Psoas muscle (tissue), 8 donors: ENCODE measurements at places on chromosomes 5 and 9. TPM values are rescaled to one million over a fixed set of nuclear protein-coding genes. Genes with fewer than 3 reads are reported as not detected.

The NUP155 gene
- 2.9 TPM for polyA plus RNA-seq

- DNase-seq, result no peak
These were observed 117.0 kb upstream of the GNA14 start for GRCh38 chr9:77764894-77765780.

DNA sequence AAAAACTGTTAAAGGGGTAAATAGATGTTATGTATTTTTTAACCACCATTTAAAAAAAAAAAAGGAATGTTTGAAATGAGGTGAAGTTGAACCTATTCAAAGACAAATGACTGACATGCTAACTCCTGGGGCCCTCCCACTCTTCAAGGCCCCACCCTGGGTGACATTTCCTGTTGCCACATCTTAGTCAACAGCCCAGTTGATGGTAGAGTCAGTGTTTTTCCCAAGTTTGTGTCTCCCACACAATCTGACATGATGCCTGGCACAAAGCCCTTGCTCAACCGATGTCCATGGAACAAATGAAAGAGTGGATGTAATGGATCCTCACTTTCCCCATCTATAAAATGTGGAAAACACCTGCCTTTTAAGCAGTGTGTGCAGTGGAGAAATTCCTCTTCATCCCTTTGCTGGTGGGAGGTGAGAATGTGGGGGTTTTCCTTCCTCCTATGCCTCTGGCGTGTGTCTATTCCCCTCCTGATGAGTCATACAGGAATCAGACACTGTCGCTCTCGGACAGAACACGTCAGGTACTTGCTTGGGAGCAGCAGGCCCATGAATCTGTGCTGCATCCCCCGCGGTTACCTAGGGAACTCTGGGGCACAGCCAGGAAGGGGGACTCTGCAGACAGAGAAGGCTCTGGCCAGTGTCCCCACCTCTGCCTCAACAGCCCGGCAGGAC lies 13.7 kb upstream of the ADRA1B start:
- DNase-seq, result no peak

DNA sequence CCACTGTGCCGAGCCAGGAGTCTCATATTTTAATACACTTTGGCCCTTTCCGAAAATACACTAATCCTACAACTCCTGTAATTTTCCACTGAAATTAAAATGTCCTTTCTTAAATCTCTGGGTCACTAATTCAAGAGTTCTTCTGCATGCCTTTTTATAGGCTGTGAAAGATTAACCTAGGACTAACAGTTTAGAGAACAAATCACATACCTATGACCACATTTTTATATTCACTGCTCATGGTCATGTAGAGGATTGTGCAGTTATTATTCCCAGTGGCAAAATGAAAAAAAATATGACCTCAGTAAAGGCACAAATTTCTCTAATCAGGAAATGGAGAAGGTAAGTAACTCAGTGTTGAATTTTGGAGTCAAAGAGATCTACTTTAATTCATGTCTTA lies 33.4 kb downstream of the SLCO4C1 start:
- DNase-seq, result no peak

DNA sequence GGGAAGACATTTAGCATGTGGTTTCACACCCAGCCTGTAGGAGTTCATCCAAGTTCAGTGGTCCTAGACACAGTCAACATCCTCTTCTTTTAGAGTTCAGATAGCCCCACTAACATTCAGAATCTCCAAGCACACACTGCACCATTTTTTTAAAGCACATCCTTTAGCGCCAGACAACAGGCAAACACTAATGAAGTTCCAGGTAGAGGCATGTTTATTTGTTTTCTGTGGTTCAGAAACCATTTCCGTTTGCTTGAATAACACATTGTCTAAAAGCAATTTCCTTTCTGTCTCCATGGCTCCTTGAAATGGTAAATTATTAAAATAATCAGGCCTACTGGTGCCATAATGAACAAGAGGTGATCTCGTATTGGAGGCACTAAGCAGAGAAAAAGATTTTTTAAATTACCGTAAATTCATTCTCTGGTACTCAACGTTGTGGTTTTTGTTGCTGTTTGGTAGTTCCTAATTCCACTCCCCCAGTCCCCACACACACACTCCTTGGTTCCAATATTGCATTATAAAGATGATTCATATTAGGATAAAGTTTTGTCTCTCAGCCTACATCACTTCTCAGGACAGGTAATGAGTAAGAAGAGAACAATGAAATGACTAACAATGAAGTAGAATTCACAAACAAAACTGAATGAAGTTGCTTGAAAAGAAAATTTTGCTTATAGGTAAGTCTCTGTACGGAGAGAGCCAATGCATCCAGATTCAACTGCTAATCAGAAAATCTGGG lies 153.1 kb downstream of the PCSK1 start:
- no peak for DNase-seq

- DNase-seq, result no peak
These were observed 17.9 kb upstream of the KIF4B start for GRCh38 chr5:154995679-154996078.

GRCh38 chr5:34716986-34717385 lies 60.9 kb downstream of the RAI14 start:
- no peak for DNase-seq

DNA sequence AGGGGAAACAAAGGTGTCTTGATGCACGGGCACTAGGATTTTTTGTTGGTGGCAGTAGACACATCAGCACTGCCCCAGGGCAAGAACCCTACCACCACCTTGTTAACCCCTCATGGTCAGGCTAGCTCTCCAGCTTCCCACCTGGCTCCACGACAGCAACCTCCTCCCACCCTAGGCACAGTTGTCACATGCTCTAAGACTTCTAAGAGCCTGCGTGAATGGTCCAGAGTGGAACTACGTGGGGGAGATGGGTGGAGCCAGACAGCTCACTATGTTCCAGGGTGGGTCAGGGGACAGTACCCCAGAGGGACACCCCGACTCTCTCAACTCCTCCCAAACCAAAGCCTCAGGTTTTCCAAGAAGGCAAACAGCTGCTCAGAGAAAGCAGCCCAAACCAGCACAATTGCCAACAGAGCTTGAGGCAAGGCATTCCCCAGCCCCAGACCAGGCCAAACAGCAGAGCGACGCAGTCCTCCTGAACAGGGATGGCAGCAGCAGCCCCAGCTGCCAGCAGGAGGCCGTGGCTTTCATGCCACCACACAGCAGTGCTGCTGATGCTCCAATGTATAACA lies 78.0 kb downstream of the NRG2 start:
- DNase-seq, result no peak

The CLIC3 gene
- polyA plus RNA-seq, result 0.79 TPM

GRCh38 chr5:871596-872298 lies 20.9 kb downstream of the BRD9 start:
- DNase-seq, result peak; percentile 39

GRCh38 chr9:84140535-84141101 lies 160.0 kb downstream of the RMI1 start:
- DNase-seq, result no peak

- no peak for DNase-seq
These were observed 5.5 kb downstream of the NKX2-5 start for GRCh38 chr5:173229382-173229959.

- DNase-seq, result peak; percentile 30
These were observed 60.1 kb downstream of the FAM174A start for GRCh38 chr5:100595152-100595811.

- DNase-seq, result no peak
These were observed 3.6 kb downstream of the SYNPO start for GRCh38 chr5:150644058-150644457.

DNA sequence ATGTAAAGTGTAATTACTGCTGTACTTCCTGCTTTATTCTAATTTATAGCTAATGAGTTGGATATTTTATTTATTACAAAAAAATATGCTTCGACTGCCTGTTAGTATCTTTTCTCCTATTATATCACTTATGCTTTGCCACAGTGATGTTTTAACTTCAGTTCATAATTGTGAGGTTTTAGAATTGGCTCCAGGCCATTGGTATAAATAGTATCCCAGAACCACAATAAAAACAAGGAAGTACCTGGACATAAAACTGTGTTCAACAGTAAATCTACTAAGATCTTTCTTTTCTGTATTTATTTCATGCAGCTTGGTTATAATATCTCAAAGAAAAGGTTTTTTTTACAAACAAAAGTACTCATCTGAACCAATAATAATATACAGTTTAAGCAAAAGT lies 354.3 kb upstream of the CDH9 start:
- DNase-seq, result no peak

- DNase-seq, result no peak
These were observed 47.6 kb upstream of the EXOC3 start for GRCh38 chr5:395156-395920.
